ENCODE measurements at places on chromosomes 5 and 9.

GRCh38 chr5:168073311-168073710 is 218.1 kb upstream of the WWC1 start:
- DNase-seq = no peak

DNA sequence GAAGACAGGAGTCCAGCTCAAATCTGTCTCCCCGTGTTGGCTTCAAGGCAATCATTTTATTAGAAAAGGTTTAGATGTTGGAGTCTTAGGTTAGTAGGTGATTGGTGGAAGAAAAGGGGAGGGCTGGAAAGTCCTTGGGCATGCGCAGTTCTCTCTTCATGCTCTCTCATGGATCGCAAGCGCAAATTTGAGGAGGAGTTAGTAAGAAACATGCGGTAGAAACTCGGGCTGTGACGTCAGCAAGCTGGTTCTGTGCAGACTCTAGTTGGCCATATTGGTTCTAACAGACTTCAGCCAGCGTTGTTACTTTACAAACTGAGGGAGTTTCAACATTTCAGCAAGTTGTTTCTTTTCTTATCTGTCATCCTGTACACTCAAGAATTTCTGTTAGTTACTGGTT is 392.2 kb downstream of the CDK5RAP2 start:
- DNase-seq = no peak

- DNase-seq = no peak
These were observed 1.6 kb downstream of the IRX4 start for GRCh38 chr5:1881098-1881572.

- DNase-seq = no peak
These were observed 20.1 kb upstream of the NSMF start for GRCh38 chr9:137478962-137479861.

GRCh38 chr5:174189654-174190541 is 144.4 kb downstream of the NSG2 start:
- DNase-seq = no peak

Measured in right renal pelvis (tissue), 4 donors.